ENCODE measurements at places on chromosomes 2 and 18. TPM values are rescaled to one million over a fixed set of nuclear protein-coding genes. Genes with fewer than 3 reads are reported as not detected.

KCNJ13 gene
- polyA plus RNA-seq, result not detected

ZBTB7C gene
- 2.4 TPM for polyA plus RNA-seq

THSD7B gene
- 0.02 TPM for polyA plus RNA-seq

SCN9A gene
- polyA plus RNA-seq, result 0.49 TPM

RAPH1 gene
- polyA plus RNA-seq, result 6.1 TPM

ABHD1 gene
- polyA plus RNA-seq, result 0.07 TPM

KCNJ3 gene
- not detected for polyA plus RNA-seq

TXNDC2 gene
- 0.09 TPM for polyA plus RNA-seq

PPP1R1C gene
- 1.9 TPM for polyA plus RNA-seq

SERPINB4 gene
- polyA plus RNA-seq, result 1.3 TPM

ZNF385B gene
- not detected for polyA plus RNA-seq

RTN4 gene
- polyA plus RNA-seq, result 278 TPM

ARL4C gene
- polyA plus RNA-seq, result 64.9 TPM

R3HDM1 gene
- 51.0 TPM for polyA plus RNA-seq

KCNE4 gene
- 0.25 TPM for polyA plus RNA-seq

ALLC gene
- polyA plus RNA-seq, result not detected

UGT1A4 gene
- not detected for polyA plus RNA-seq

RAX gene
- polyA plus RNA-seq, result not detected

PARD6G gene
- polyA plus RNA-seq, result 16.6 TPM

EFEMP1 gene
- polyA plus RNA-seq, result 232 TPM
